ENCODE measurements at places on chromosomes 6 and 20.

DNA sequence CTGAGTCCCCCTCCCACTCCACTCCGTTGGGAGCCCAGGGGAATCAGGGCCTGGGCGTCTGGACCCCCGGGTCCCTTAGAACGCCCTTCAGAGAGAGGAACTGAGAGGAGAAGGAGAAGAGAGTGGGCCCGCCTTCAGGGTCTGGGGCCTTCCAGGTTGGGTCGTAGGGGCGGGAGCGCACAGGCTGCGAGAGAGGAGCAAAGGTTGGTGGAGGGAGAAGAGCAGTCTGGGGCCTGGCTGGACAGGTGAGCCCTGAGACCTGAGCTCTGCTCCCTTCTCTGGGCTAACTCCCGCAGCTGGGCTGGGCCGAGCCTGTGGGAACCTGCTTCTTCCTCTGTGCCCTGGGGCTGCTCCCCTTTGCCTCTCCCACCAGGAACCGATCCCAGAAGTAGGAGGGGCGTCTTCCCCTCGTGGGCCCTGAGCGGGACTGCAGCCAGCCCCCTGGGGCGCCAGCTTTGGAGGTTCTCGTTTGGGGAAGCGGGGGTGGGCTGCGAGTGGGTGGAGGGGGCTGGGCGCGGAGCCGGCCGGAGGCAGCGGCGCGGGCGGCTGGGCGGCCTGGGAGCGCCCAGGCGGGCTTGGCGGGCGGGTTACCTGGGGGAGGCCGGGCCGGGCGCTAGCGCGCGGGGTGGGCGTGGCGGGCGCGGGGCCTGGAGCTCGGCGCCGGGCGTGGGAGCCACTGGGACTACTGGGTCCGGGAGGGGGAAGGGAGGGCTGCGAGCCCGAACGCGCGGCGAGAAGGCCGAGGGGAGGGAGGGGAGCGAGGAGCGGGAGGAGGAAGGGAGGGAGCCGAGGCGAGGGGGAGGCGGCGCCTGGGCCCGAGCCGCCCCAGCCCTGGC is at the start of gene DDR1:
TSS of gene DDR1 (plus strand) at position 835 of the 836 bp plus-strand sequence. CDS start 4,211 bp downstream, outside the sequence.
- peak within 1 kb of the TSS; percentile 86 for H3K4me3 ChIP-seq
- peak within 1 kb of the TSS; percentile 88 for H3K27ac ChIP-seq
- no peaks in the 10 kb centered on the region for H3K36me3 ChIP-seq
- DNase-seq, result peak; percentile 89
- no peaks in the 10 kb centered on the region for H3K27me3 ChIP-seq

GRCh38 chr6:163461696-163462095 is 47.2 kb downstream of the QKI start:
- no peaks in the 10 kb centered on the region for H3K4me1 ChIP-seq
- no peak for DNase-seq
- H3K36me3 ChIP-seq, result no peaks in the 10 kb centered on the region
- H3K27me3 ChIP-seq, result no peaks in the 10 kb centered on the region
- no peak overlapping the region for H3K4me3 ChIP-seq

GRCh38 chr6:41371992-41372831 is 36.8 kb downstream of the NCR2 start:
- H3K36me3 ChIP-seq, result no peaks in the 10 kb centered on the region
- peaks cover 24% of the 10 kb centered on the region for H3K27me3 ChIP-seq
- peak overlapping the region; percentile 15 for H3K4me3 ChIP-seq
- no peak for DNase-seq

GRCh38 chr6:41577356-41578216 is 31.4 kb downstream of the FOXP4 start:
- DNase-seq, result no peak
- H3K27me3 ChIP-seq, result no peaks in the 10 kb centered on the region
- no peak overlapping the region for H3K4me3 ChIP-seq
- H3K4me1 ChIP-seq, result no peaks in the 10 kb centered on the region
- no peak overlapping the region for H3K27ac ChIP-seq

- H3K27me3 ChIP-seq, result no peaks in the 10 kb centered on the region
- H3K36me3 ChIP-seq, result no peaks in the 10 kb centered on the region
- H3K4me1 ChIP-seq, result no peaks in the 10 kb centered on the region
- H3K27ac ChIP-seq, result no peak overlapping the region
- no peak overlapping the region for H3K4me3 ChIP-seq
- no peak for DNase-seq
Observed at GRCh38 chr6:64437996-64438395, 802.4 kb downstream of the PHF3 start.

Data from uterus (tissue), 4 donors.